ENCODE measurements at places on chromosomes 1 and 21.

DNA sequence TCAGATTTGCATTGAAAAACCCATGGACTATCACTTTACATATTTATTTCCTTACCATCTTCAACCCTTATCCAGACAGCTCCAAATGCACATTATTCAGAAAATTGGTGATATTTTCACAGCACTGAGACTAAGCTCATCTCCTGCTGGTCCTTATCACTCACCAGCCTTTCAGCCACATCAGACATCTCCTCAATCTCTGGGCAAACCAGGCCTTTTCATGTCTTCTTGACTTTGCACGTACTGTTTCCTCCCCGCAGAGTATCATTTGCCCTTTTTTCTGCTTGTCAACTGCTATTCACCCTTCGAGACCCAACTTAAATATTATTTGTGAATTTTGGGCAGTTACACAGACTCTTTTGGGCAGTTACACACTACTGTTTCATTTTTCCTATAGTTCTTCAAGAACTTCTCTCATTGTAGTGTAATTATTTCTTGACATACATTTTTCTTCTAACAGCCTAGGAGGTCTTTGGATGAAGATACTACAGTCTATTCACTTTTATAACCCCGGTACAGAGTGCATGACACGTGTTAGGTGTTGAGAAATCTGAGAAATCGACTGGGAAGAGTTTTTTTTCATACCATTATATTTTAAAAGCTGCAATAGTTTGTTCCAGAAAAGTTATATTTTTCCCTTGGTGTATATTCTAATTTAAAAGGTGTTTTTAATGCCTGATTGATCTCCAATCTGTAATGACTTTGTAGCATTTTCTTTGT is 98.0 kb downstream of the FGGY start:
- no peak for DNase-seq

DNA sequence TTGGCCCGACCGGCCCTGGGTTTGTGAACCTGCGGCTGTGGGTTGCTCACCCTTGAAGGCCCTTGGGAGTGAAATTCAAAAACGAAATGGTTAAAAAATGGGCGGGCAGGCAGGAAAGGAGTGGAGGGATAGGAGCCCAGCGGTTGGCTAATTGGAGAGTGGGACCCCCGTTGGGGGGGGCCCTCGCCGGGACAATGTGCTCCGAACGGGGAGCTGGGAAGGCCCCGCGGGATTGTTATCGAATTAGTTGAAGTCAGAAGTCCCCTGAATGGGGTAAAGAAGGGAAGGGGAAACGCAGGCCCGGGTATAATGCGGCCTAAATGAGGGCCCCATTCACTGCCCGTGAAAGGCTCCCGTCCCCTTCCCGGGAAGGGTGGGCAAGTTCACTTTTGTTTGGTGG is 135.7 kb downstream of the PRDM16 start:
- no peak for DNase-seq

- DNase-seq: no peak
Observed at GRCh38 chr1:61092642-61093041, 10.3 kb downstream of the NFIA start.

- DNase-seq: no peak
Observed at GRCh38 chr1:107767156-107767582, 197.8 kb downstream of the VAV3 start.

DNA sequence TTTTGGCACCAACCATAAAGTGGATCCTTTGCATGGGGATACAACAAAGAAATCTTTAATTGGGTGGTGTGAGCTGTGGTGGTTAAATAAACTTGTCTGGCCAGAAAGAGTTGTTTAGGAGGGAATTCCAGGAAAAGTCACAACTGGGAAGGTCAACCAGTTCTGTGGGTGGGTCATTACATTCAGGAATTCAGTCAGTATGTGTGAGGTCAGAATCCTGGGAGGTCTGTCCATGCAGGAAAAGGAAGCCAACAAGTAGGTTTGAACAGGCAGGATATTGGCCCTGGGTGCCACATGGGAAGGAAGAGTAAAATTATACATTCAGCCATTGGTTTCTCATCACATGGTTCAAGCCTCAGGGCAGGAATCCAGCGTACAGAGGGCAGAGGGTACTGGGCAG is 162.3 kb upstream of the ADAMTS5 start:
- DNase-seq: no peak

DNA sequence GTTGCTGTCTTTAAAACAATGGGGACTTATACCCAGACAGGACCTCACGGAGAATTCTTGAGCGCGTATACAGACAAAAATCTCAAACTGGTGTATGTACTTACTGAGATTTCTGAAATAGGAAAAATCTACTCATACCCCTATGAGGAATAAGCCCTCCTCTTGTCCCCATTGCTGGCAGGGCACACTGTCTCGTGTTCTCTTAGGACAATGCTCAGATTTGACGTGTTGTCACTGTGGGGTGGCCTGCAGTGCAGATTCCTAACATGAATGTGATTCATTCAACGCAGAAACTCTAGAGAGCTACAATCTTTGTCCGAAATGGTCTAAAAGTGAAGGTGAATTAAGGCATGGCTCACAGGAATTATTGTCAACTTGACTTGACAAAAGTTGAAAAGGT is 31.1 kb upstream of the PDE9A start:
- no peak for DNase-seq

- peak; percentile 88 for DNase-seq
Observed at GRCh38 chr21:38733972-38734546, 71.7 kb upstream of the ETS2 start.

DNA sequence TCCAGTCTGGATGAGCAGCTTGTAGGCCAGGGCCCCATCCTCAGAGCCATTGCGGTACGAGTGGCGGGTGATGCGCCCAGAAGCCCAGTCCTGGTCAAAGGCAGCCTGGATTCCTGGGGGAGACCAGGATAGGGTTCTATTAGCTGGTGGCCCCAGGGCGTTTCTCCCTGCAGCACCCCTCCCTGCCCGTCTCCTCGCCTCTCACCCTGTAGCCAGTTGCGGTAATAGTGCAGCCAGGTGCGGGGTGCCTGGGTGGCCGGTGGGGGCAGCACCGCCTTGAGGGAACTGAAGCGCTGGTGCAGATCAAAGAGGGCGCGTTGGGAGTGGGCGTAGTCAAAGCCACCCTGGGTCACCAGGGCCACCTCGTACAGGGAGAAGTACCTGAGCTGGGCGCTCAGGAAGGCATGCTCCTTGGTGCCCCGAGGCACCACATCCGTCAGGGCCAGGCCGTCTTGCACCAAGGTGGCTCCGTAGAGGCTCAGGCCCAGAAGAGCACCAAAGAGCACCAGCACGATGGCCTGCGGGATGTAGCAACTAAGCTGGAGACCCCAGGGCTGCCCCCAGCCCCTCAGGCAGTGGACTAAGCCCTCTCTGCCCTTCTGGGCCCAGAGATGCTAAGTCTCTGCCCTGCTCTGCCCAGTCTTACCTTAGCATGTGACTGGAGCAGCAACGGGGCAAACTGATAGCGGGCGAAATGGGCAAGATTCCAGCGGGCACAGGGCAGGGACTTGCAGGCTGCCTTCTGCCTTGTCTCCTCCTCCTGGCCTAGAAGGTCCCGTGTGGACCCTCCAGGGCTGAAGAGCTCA is 15.7 kb downstream of the PTCH2 start:
- DNase-seq: no peak

GRCh38 chr1:30786264-30786991 is 28.9 kb upstream of the LAPTM5 start:
- no peak for DNase-seq

DNA sequence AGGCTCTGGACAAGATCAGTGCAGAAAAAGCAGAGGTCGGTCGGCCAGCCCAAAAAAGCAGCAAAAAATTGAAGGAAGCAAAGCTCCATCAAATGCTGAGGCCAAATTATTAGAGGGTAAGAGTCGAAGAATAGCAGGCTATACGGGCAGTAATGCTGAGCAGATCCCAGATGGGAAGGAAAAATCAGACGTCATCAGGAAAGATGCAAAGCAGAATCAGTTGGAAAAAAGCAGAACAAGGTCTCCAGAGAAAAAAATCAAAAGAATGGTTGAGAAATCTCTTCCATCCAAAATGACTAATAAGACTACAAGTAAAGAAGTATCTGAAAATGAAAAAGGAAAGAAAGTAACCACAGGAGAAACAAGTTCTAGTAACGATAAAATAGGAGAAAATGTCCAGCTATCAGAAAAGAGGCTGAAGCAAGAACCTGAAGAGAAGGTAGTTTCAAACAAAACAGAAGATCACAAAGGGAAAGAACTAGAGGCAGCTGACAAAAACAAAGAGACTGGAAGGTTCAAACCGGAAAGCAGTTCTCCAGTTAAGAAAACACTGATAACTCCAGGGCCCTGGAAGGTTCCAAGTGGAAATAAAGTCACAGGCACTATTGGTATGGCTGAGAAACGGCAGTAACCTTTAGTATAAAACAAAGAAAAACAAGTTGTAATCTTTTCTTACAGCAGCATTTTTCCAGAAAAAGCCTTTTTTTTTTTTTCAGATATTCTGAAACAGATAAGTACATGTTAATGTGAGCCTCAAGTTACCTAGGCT is 75.7 kb downstream of the PHTF1 start:
- no peak for DNase-seq

DNA sequence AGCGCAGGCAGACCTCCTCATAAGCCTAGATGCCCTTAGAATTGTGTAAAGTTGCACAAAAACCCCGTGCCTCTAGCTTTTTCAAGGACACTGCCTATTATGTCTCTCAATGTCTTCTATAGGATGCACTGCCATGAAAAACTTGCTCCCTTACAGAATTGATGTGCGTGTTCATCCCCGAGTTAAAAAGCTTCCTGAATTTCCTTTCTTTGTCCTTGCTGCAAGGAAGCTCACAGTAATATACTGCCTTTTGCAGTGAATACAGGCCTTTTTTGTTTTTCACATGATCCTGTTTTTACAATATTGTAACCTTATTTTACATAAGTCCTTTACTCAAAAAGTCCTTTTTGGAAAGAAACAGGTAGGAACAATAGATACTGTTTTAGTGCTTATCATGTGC is 193.0 kb downstream of the TTLL7 start:
- DNase-seq: no peak

GRCh38 chr1:40094466-40095110 is 2.5 kb downstream of the PPT1 start:
- DNase-seq: no peak

GRCh38 chr1:235043234-235043633 is 85.4 kb downstream of the TOMM20 start:
- no peak for DNase-seq

- DNase-seq: no peak
Observed at GRCh38 chr1:206501881-206502280, 5.5 kb upstream of the RASSF5 start.

DNA sequence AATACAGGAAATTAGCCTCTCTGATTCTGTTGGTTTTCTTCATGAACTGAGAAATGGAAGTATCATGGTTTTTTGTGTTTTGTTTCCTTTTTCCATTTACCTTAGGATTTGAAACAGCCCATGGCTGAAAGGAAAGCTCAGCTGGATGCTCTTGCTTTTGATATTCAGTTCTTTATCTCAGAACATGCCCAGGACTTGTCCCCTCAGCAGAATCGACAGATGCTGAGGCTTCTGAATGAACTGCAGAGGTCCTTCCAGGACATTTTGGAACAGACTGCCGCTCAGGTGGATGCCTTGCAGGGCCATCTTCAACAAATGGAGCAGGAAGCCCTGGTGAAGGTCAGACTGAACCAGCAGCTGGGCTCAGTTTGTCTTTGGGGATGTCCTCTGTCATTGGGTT is 142.4 kb downstream of the MACF1 start:
- DNase-seq: no peak

GRCh38 chr1:118914379-118915161 is 73.6 kb downstream of the TBX15 start:
- no peak for DNase-seq

DNA sequence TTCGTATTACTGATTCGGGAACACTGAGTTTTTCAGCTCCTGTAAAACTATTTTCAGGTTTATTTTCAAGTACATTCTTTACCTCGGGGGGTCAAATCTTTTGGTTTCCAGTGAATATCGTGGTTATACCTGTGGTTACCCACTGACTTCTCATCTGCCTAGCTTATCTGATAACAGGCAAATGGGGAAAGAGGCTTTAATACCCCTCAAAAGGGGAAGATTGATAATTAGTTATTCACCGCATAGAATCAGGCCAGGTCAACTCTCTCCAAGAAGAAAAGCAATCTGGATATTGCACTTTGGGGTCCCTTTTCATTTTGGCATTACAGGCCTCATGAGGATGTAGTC is 23.0 kb downstream of the RUNX1 start:
- DNase-seq: no peak

- DNase-seq: no peak
Observed at GRCh38 chr1:62068978-62069377, 125.7 kb upstream of the L1TD1 start.

DNA sequence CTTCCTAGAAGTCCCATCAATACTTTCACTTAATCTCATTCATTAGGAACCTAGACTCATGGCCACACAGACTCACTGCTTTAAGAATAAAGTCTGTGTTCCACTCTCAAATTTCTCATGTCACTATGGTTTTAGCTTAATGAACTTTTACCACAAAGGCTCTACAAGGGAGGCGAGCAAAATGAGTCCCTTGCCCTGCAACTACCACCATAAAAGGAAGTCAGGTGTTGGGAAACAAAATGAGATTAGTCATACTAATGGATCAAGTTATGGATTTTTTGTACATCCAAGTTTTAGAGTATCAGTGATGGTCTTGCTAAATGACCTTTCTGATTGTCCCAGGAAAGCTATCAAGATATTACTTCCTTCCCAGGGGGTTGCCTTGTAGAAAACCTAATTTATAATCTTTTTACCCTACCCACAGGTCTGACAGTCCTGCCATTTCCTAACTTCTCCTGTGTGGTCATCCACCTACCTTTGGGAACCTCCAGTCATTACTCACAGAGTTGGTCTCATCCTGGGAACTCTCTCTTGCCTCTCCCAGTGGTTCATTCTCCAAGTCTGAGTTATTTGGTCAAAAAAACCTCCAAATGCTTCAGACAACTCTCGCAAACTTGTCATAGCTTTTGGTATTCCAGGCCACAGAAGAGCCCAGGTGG is 51.8 kb upstream of the SLC16A1 start:
- DNase-seq: no peak

GRCh38 chr1:16924919-16925477 is 3.3 kb downstream of the CROCC start:
- DNase-seq: no peak

- DNase-seq: peak; percentile 78
Observed at GRCh38 chr1:26378088-26378878, 5.7 kb upstream of the ZNF683 start.

DNA sequence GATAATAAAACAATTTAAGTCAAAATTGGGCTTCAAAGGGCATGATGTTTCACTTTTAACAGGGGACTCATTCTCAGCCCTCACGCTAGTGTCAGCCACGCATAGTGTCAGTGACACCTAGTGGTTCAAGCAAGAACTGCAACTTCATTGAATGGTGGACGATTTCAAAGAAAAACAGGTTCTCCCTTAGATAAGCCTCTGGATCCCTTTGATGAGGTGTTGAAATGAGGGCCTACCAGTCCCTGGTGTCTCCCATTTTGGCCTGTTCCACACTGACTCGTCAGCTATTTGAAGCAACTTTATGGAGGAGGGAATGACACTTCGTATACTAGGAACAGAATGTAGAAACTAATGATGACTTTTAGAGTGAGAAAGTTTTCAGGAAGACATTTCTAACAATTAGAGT is 56.2 kb downstream of the FCRL5 start:
- peak; percentile 26 for DNase-seq
